ENCODE measurements at places on chromosomes 12 and 14. TPM values are rescaled to one million over a fixed set of nuclear protein-coding genes. Genes with fewer than 3 reads are reported as not detected.

Gene NR1H4
- polyA plus RNA-seq = not detected

Gene SOCS4
- 5.8 TPM for polyA plus RNA-seq

Gene ASCL1
- 0.25 TPM for polyA plus RNA-seq

Gene NTF3
- polyA plus RNA-seq = 0.84 TPM

Gene PTPRB
- 15.5 TPM for polyA plus RNA-seq

Gene TAS2R10
- 0.18 TPM for polyA plus RNA-seq

Gene RTN1
- polyA plus RNA-seq = 5.5 TPM

Gene NINJ2
- polyA plus RNA-seq = 28.4 TPM

Gene HNF1A
- polyA plus RNA-seq = 0.08 TPM

Gene RNFT2
- 0.37 TPM for polyA plus RNA-seq

Gene RNF212B
- 0.09 TPM for polyA plus RNA-seq

Gene PSEN1
- 48.6 TPM for polyA plus RNA-seq

Gene TEX52
- not detected for polyA plus RNA-seq

Gene RFX4
- not detected for polyA plus RNA-seq
